ENCODE measurements at places on chromosomes 13 and 19. TPM values are rescaled to one million over a fixed set of nuclear protein-coding genes. Genes with fewer than 3 reads are reported as not detected.
A peak's percentile ranks its signal among the peaks of the same experiment; 100 is the strongest.

The CLEC4M gene
- 0.78 TPM for polyA plus RNA-seq

The SIGLEC5 gene
- 0.56 TPM for polyA plus RNA-seq

The ZNF681 gene
- 6.8 TPM for polyA plus RNA-seq

The ADPRHL1 gene
- polyA plus RNA-seq, result 0.66 TPM

The TRIP10 gene
- polyA plus RNA-seq, result 93.0 TPM

The SIPA1L3 gene
- polyA plus RNA-seq, result 22.7 TPM

The IL11 gene
- 0.16 TPM for polyA plus RNA-seq

The MBD3L2 gene
- polyA plus RNA-seq, result not detected

The WASF3 gene
- polyA plus RNA-seq, result 22.2 TPM

DNA sequence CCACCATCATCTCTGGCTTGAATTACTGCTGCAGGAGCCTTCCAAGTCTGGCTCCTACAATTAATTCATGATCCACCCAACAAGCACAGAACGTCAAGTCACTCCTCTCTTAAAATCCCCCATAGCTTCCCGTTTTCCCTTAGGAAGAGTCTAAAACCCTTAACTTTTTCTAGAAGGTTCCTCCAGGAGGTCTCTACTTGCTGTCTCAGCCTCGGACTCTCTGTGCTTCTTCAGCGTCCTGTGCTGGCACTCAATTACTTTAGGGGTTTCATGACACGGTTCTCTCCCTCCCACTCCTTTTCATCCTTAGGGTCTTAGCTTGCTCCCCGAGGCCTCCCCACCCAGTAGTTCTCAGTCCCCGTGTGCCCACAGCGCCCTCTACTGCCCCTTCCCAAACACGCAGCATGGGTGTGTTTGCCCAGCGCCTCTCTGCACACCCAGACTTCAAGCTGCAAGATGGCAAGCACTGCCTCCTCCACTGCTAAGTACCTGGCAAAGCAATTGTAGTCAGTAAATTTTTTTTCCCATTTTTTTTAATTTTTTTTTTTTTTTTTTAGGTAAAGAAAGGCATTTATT is 25.8 kb upstream of the MAP3K10 start:
- DNase-seq, result peak; percentile 47

GRCh38 chr19:49109051-49109450 is 5.1 kb upstream of the LIN7B start:
- DNase-seq, result no peak

GRCh38 chr19:31304831-31305312 is 44.4 kb downstream of the TSHZ3 start:
- no peak for DNase-seq

DNA sequence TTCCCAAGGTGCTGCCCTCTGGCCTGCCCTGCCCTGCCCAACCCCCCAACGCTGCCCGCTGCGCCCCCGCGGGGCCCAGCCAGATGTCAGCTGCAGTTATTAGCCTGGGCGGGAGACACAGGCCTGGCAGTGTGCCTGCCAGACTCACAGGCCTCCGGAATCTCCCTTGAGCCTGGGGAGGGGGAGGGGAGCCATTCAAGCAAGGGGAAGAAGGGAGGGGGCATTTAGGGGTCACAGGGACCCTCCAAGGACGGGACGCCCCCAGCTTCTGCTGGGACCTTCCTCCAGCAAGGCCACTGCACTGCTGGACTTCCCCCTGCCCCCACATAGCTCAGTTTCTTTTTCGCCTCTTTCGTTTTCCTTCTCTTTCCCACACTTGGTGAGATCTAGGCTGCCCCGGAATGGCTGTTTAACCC is 2.6 kb upstream of the JUNB start:
- peak; percentile 90 for DNase-seq

DNA sequence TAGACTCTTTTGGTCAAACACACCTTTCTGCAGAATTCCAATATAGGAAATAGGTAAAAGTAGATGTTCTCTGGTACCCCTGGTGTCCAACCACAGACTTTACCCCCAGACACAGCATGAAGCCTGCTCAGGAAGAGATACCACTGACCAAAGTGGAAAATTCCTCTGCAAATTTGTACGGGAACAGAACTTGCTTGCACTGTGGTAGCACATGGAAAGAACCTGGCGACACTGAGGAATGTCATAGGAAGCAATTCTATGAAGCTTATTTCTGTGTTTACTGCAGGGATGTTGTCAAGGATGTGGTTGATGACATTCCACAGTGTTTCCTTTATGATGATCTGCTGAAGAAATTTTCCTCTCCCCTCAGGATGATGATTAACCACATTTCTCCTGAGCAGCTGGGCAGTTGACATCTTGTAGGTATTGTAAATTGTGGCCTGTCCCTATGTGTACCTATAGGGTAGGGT is 48.9 kb upstream of the TNFSF11 start:
- DNase-seq, result no peak

GRCh38 chr19:20662421-20663105 is 1.2 kb upstream of the ZNF626 start:
- no peak for DNase-seq

GRCh38 chr13:109790942-109791605 is 4.7 kb upstream of the IRS2 start:
- peak; percentile 58 for DNase-seq

- no peak for DNase-seq
Observed at GRCh38 chr19:44673510-44673909, 2.2 kb downstream of the CEACAM19 start.

- DNase-seq, result no peak
Observed at GRCh38 chr19:33689138-33689746, 67.5 kb downstream of the CHST8 start.

DNA sequence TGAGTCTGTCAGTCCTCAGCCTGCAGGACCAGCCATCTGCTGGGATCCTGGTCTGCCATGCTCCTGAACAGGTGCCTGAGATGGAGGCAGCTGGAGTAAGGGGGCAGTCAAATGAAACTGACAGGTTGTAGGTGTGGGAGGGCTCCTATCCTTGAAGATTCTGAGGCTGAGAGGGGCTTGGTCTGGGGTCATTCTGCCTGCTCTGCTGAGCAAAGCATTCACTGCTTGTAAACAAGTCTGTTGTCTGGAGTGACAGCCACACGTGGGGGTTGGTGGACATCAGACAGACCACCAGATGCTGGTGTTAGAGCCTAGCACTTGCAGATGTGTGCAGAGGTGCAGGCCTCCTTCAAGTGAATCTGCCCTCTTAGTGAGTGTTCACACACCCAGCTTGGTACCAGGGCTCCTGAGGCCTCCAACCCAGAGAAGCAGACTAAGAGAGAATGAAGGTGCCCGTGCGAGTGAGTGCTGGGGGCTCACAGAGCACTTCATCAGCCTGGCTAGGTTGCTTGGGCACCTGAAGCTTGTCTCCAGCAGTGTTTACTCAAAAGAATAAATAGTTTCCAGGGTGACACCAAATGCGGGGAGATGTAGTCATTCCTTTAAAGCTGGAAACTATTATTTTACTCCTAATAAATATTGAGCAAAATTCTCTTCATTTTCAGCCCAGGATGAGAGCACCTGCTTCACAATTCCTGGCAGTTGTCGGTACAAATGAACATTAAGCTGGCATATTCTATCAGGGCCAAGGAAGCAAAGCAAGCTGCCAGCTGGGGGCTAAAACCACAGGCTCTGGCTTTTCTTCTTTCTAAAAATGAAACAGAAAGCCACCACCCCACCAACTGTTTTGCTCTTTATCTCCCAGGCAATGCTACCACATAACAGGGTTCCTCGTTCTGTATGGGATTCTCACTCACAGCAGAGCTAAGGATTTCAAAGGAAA is 82.3 kb downstream of the RNASEH2B start:
- no peak for DNase-seq

- DNase-seq, result peak; percentile 79
Observed at GRCh38 chr19:6020166-6020882, 42.4 kb upstream of the RANBP3 start.

- no peak for DNase-seq
Observed at GRCh38 chr19:6060600-6061375, 49.5 kb downstream of the RFX2 start.

- no peak for DNase-seq
Observed at GRCh38 chr13:109160887-109161669, 531.7 kb downstream of the MYO16 start.

Measured in left lung (tissue), 14 donors.